ENCODE measurements at places on chromosomes 16 and 17.

DNA sequence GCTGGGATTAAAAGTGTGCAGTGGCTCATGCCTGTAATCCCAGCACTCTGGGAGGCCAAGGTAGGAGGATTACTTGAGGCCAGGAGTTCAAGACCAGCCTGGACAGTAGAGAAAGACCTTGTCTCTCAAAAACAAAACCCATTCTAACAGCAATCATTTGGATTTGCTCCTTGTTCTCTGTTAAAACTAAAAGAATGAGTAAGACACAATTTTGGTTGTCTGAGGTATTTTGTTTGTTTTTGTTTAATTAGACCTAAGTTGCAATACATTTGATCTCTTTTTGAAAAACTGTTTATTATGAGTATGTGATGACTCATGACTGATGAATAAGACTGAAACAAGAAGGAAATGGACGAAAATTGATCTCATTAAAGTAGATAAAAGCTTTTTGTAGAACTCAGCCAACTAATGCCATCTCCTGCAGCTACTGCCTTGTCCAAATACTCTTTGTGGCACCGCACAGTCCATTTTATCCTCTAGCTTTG is 29.0 kb downstream of the GLG1 start:
- no peak for DNase-seq

GRCh38 chr17:40457964-40458791 is 14.9 kb downstream of the IGFBP4 start:
- DNase-seq = no peak

GRCh38 chr16:88428156-88428555 is 24.9 kb upstream of the ZFPM1 start:
- no peak for DNase-seq

- DNase-seq = no peak
Measured at GRCh38 chr16:89552913-89553312, 7.6 kb upstream of the RPL13 start.

DNA sequence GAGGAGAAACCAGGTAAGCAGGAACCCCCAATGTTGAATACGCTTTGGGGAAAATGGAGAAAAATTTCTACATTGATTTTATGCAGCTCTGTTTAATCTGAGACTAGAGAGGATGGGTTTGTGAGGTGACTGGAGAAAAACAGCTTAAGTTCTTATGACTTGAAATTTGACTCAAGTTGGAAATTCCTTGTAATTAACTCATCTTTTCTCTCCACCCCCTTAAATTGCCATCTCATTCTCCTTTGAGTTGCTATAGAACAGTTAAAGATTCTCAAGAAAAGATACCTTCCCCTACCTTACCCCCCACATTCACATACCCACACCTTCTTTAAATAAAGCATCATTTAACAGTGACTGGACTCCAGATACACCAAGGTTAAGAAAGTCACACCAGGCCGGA is 24.2 kb downstream of the ZNRF1 start:
- no peak for DNase-seq

GRCh38 chr17:63369233-63369632 is 76.9 kb downstream of the CYB561 start:
- DNase-seq = no peak

- peak; percentile 44 for DNase-seq
Measured at GRCh38 chr16:25707982-25708583, 16.3 kb downstream of the HS3ST4 start.

Measured in activated CD8-positive, alpha-beta memory T cell treated with anti-CD3 and anti-CD28 coated beads, Interleukin-2, amount 10 ng/mL, durations not matched to agents 7 days and 5 days (primary cell).